T-cell (primary cell): ENCODE measurements at places on chromosomes 6 and 20.

DNA sequence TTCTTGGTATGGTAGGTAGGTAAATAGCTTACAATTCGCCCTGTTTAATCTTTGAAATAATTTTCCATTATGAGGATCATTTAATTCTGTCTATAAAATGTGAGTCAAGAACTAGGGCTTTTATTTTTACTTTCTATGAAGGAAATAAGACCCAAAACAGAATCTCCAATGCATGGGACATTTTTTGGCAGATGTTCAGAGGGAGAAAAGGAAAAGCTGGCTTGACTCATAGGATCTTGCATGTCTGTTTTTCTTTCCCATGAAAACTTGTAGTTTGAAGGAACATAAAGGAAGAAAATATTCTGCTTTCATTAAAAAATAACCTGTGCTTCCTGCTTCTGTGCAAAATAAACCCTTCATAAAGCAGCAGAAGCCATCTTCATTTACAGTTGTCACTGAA, 143.1 kb upstream of the INSM1 start:
- DNase-seq: no peak

DNA sequence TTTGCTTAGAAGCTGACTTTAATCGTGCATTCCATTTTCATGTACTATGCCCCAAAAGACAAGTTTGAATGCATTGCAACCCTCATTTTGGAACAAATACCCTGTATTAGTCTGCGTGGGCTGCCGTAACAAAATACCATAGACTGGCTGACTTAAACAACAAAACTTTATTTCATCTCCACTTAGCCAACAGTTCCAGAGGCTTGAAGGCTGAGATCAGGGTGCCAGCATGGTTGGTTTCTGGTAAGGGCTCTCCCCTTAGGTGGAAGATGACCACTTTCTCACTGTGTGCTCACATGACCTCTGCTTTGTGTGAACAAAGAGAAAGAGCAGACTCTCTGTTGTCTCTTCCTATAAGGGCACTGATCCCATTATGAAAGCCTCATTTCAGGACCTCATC, 431.7 kb upstream of the MAP3K7 start:
- DNase-seq: no peak

- no peak for DNase-seq
Observed at GRCh38 chr6:25476126-25476525, 175.9 kb upstream of the SCGN start.

GRCh38 chr6:9136141-9136822, 700.9 kb upstream of the SLC35B3 start:
- no peak for DNase-seq

DNA sequence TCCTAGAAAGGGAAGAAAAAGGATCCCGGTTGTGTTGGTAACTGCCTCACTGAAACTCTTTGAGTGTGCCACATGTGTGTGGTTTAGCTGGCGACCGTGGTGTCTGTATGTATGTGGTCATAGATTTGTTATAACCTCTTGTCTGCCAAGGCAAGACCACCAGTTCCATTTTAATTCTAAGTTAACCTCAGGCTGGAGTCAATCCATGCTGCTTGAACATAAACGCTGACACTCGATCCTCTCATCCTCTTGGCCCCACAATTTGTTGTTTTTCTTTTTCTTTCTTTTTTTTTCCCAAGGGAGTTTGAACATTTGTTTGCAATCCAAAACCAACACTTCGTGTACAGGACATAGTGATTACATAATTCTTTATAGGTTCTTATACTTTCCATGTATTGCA, 318.9 kb upstream of the JAG1 start:
- DNase-seq: no peak

GRCh38 chr20:34403063-34403827, 40.2 kb downstream of the ITCH start:
- no peak for DNase-seq

DNA sequence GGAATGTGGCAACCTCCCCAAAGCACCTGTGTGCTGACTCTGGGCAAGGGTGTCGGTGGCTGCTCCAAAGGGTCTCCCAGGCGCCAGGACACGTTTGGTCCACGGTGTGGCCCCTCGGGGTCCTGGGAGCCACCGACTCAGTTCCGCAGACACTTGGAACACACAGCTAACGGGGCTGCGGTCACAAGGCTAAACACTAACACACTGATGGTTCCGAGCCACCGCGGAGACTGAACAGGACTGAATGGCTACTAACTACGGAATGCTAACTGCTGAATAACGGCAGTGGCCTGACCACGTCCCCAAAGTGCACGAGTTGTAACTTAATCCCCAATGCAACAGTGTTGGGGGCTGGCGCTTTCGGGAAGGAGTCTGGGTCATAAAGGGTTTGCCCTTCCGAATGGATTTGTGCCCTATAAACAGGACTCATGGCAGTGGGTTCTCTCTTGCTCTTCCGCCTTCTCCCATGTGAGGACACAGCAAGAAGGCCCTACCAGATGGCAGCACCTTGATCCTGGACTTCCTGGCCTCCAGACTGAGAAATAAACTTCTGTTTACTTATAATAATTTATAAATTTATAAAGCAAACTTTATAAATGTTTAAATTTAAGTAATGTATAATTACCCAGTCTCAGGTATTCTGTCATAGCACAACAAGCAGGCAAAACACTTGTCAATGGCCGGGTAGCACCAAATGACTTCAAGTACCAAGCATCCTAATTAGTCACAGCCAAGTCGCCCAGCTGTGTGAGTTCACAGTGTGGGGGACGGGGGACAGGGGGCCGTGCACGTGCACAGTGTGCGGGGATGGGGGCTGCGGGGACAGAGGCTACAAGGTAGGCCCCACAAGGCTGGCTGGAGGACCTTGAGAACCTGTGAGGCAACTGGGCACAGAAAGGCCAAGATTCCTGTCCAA, 2.3 kb upstream of the EEF1A2 start:
- no peak for DNase-seq

GRCh38 chr6:91681296-91681695, 1094.4 kb upstream of the MAP3K7 start:
- no peak for DNase-seq

- no peak for DNase-seq
Observed at GRCh38 chr6:13998356-13998755, 73.6 kb downstream of the RNF182 start.

DNA sequence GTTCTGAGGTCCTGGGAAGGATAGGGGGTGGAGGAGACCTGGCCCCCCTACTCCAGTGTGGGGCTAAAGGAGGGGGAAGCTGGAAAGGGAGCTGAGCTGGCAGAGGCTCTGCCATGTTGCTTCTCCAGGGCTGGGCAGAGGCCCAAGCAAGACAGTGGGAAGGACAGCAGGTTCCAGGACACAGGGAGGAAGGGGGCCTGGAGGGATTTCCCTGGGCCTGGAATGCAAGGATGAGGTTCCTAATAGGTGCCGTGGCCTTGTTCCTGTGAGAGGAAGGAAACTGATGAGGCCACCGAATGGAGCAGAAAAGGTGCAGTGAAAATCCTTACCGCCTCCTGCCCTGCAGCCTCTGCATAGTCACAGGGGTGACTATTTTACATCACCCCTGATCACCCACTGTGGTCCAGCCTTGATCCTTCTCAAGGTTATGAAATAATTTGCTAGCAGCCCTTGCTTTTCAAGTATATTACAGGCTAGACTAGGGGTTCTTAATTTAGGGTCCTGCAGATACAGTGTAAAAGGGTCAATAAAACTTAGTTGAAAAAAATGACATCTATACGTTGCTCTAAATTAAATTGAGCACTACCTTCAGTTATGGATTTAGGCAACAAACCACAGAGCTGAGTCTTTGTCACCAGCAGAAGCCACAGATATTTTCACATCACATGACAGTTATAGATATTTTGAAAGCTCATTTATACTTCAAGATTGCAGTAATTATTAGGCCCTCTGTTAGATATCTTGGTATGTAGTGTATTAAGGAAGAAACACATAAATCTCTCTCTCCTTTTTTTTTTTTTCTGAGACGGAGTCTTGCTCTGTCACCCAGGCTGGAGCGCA, 45.7 kb upstream of the RNF24 start:
- DNase-seq: no peak

DNA sequence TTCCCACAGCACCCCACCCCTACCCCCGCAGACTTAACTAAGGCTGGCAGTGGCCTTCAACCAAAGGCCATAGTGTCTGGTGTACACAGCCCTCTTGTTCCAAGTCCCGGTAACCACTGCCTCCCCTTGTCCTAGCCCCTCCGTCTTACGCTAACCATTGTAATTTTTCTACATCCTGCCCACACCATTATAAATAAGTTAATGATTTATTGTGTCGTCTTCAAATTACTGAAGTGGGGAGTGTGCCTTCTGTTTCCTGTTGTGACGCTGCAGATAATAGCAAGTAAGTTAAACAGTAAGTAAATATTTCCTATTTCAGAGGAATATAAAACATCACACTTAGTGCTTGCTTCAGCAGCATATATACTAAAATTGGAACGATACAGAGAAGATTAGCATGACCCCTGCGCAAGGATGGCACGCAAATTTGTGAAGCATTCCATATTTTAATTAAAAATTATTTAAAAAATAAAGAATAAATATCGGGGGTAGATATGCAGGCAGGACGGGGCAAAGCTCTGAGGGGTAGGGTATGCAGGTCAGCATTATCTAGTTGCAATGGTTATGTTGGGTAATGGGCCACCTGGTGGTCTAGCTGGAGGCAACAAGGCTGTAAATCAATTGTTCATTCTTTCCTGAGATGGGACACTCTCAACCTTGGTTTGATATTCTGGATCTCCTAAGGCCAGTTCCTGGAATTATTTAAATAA, 15.1 kb downstream of the SRSF6 start:
- no peak for DNase-seq

DNA sequence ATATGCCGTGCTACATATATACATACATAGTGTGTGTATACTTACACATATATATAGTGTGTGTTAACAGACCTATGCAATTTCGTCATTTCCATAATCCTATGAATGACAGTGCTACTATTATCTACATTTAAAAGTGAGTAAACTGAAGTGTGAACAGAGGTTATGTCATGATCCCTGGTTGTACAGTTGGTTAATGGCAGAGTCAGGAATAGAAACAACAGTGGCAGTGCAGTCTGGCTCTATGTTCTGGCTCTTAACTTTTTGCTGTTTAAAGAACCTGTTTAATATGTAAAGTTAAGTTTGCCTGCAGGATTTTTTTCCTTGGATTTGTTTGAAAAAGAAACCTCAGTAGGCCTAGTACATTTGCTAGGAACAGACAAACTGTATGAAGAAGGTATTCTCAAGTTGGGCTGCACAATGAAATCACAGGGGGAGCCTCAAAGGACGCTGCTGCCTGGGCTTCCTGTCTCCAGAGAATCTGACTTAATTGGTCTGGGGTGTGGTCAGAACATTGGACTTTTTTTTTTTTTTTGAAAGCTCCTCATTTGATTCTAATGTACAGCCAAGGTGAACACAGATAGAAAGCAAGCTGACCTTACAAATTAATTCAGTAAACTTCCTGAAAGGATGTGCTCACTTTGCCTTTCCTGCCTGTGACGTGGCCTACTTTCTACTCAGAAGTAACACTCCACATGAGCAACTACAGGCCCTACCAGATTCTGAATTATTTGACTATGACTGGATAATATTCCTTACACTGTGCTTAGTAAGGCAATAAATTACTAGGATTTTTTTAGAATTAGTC, 29.4 kb downstream of the PLCB1 start:
- DNase-seq: no peak

DNA sequence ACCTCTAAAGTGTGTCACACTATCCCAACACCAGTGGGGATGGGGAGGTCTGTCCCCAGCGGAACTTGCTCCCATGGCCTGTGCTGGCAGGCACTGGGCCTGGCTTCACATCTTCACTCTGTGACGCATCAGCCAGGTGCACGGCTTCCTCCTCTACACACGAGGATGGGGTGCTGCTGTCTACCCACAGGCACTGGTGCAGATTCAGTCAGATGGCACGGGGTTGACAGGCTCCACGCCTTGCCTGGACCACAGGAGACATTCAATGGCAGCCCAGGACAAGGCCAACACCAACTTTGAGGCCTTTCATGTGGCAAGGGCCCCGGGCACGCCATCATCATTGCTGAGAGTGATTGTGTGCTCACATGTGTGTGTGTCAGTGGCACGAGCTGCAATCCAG, 92.4 kb downstream of the TMEM242 start:
- DNase-seq: no peak

- DNase-seq: peak; percentile 44
Observed at GRCh38 chr20:4961746-4962145, 39.6 kb downstream of the SLC23A2 start.

DNA sequence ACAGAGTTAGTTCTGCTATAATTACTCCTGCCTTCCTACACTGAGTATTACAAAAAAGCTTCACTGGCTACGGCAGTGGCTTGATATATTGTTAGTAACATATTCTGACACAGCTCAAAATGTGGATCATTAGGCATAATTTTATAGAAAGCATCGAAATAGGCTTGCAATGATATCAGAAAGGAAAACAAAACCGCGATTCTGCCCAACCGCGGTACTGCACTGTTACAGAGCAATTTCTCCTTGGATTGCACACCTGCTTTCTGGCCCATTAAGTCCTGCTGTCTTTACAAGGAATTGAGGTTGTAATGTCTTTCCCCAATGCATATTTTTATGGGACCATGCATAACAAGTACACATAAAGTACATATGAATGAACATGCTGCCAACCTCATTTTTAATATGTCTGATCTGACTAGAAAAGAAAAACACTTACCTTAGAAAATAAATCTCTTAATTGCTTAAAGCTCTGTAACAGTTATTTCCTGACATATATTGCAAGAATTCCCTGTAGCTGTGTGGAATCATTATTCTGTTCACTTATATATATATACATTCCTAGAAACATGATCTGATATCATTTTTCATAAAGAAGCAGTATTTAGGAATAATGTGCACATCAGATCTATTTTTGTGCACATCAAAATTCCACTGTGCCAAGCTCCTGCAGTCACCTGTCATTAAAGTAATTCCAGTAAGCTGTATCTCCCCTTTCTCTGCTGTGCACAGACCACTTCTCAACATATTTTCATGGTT, 763.9 kb downstream of the HACE1 start:
- no peak for DNase-seq

DNA sequence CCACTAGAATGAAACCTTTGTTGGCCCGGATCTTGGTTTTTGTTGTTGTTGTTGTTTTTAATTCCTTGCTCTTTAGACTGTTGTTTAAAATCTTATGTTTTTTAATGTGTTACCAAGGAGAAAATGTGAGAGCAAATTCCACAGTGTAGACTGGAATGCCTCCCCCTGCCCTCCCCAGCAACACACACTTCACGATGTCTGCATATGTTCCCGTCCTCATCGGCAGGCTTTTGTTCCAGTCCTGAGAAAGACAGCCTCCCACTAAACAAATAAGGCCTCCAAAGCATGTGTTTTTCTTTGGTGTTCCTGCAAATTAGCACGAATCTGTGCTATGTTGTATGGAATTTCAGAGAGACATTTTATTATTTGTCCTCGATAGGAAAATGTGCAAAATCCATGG, 263.3 kb upstream of the QKI start:
- no peak for DNase-seq

DNA sequence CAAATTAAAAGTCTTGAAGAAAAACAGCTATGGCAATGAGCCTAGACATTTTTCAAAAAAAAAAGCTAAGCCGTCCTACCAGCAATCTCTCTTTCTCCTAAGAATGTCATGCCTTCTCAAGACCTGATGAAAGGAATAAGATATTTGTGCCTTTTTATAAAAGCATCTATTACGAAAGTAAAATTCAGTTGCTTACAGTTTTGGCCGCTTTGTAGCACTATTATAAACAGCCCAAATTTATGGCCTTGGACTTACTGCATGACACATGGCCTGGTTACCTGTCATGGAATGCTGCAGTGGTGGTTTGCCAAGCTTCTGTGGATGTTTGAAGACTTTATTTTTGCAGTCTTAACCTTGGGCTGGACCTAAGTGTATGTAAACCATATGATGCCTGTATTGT, 22.2 kb upstream of the VAPB start:
- DNase-seq: no peak
